ENCODE measurements at places on chromosomes 3 and 15. TPM values are rescaled to one million over a fixed set of nuclear protein-coding genes. Genes with fewer than 3 reads are reported as not detected.

GRCh38 chr3:107822308-107822707 lies 268.5 kb downstream of the CD47 start:
- DNase-seq, result no peak

DNA sequence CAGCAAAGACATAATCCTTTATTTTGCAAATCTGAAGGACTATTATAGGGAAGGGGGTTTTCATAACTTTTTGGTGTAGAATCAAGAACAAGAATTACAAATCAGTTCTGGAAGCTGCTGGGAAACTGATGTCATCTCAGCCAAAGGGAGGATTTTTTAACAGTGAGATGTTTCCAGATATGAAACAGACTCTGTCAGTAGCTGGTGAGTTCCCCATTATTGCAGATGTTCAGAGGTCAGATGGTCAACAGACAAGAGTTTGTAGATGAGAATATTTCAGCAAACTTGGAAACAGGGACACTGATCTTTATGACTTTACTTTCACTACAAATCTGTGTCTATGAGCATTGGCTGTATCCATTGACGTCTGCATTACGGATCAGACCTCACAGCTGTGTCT lies 71.9 kb upstream of the LPP start:
- no peak for DNase-seq

GRCh38 chr3:190370369-190370768 lies 17.6 kb upstream of the CLDN16 start:
- DNase-seq, result no peak

GABRA5 gene
- total RNA-seq, result 5.7 TPM

GRCh38 chr3:32646761-32647160 lies 38.2 kb upstream of the CNOT10 start:
- no peak for DNase-seq

CD200R1 gene
- total RNA-seq, result not detected

COL6A6 gene
- total RNA-seq, result 0.40 TPM

SLC2A2 gene
- total RNA-seq, result 0.20 TPM

GRCh38 chr3:61997101-61997500 lies 376.2 kb downstream of the FEZF2 start:
- DNase-seq, result no peak

DNA sequence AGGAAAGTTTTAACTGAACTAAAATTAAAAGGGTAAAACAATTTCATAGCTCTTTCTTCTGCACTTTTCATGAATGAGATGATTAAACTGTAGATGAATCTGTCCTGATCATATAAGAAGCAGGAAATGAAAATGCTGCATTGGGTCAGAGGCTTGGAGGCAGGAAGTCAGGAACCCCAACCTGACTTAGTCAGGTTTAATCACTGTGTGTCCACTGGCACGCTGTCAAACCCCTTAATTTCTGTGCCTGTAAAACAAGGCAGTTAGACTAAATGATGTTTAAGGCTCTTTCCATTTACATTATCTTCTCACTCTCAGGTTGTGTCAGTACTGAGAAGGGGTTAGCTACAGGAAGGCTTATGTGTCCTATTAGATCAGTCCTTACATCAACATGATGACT lies 193.3 kb upstream of the TTC14 start:
- no peak for DNase-seq

GRCh38 chr15:44296625-44297524 lies 8.4 kb downstream of the GOLM2 start:
- no peak for DNase-seq

- peak; percentile 80 for DNase-seq
Observed at GRCh38 chr15:64775551-64776401, at the start of gene RBPMS2. Gene RBPMS2 (minus strand): TSS chr15:64775589. CDS start chr15:64775319, 270 bp downstream.

DNA sequence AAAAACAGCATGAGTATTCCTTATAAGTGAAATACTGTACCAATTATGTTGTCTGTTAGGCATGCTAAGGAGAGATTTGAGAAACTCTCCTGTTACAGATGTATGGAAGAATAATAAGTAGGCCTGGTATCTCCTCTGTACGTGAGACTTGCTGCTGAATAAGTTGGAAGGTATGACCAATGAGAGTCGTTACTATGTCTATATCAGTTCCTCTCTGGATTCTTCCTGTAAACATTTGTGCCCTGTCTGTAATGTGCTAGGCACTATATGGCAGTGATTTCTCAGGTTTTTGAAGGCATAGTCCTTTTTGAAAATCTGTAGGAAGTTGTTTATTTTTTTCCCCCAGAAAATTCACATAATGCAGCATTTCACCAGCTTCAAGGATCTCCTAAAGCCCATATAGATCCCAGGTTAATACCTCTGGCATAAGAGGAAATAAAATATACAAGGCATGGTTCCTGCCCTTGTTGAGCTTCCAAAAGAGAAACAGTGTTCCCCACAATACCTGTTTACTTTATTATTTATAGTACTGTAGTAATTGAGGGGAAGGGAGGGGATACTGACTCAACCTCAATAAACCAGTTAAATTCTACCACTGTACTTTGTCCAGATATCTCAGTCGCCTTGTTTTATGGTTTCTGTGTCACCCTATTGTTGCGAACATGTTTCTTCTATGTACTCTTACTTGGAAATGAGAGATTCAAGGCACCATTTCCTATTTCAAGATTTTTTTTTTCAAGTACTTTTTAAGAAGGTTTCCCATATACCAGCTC lies 28.6 kb downstream of the MAP2K5 start:
- DNase-seq, result no peak

- no peak for DNase-seq
Observed at GRCh38 chr15:65089206-65089824, 12.8 kb downstream of the KBTBD13 start.

- no peak for DNase-seq
Observed at GRCh38 chr3:63974451-63974850, 48.8 kb downstream of the PSMD6 start.

MINDY2 gene
- total RNA-seq, result 32.5 TPM

RAD51 gene
- 58.1 TPM for total RNA-seq

P2RY14 gene
- total RNA-seq, result not detected

RGMA gene
- total RNA-seq, result 19.7 TPM

SYNPR gene
- total RNA-seq, result not detected

GRCh38 chr15:69868756-69869155 lies 229.0 kb downstream of the TLE3 start:
- DNase-seq, result no peak

GRCh38 chr3:46908294-46908985 lies 30.9 kb downstream of the PTH1R start:
- DNase-seq, result no peak

CCR1 gene
- total RNA-seq, result not detected

DNA sequence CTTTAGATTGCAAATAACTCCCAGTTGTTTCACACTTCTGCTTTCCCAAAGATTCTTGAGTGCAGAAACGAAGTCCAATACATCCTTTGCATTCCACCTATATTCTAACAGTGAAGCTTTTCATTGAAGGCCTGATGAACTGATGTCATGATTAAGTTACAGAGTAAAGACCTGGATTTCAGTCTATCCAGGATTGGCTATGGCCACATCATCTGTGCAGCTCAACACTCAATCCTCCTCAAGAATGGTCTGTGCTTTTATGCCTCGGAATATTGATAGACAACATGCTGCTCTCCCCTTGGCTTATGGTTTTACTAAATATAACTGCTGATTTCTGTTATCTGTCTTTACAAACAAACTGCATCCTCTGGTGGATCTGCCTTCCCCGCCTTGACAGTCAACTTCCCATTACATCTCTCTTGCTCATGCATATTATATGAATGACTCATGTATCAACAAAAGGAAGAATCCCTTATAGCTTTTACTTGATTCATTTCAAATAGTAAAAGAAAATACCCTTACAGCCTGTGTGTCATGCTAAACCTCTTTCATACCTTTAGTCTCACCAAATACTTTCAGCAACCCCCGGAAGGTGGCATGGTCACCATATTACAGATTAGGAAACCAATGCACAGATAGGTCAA lies 59.5 kb downstream of the SCN11A start:
- DNase-seq, result no peak

- DNase-seq, result no peak
Observed at GRCh38 chr3:87025661-87026645, 35.0 kb upstream of the VGLL3 start.

CPNE4 gene
- 2.0 TPM for total RNA-seq

DNA sequence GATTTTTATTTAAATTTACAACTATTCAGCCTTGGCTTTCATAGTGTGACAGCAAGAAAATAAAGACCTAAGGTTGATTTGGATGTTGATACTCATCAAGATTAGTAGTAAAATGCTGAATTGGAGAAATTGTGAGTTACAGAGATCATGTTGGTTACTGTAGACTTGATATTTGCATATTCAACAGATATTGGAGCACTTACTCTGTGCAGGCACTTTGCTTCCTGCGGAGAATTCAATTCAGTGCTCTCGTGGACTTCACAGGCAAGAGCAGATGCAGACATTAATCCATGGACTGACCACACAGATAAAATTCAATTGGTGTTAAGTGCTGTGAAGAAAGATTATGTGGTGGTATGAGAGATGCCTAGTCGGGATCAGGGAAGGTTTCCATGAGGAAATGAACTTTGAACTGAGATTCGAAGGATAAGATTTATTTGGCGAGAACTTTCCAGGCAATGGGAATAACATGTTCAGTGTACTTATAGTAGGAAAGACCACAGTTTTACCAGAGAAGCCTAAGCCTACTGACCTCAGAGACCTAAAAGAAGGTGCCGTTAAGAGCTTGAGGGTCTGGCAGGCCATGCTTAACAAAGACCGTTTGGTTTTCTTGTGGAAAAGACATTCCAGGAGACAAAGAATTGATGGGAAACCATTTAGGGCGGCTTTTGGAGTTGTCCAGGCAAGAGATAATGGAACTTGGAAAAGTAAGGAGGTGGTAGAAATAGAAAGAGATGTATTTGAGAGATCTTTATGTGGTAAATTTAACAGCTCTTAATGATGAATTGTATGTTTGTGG lies 4.3 kb downstream of the SELENOT start:
- peak; percentile 63 for DNase-seq
